Activated T-helper 1 cell treated with anti-CD3 and anti-CD28 coated beads, Interleukin-2, amount 50 U/mL, for 16 hours (primary cell): ENCODE measurements at places on chromosomes 16 and 17.

GRCh38 chr17:44547625-44548267 lies 9.5 kb upstream of the FZD2 start:
- no peak for DNase-seq

DNA sequence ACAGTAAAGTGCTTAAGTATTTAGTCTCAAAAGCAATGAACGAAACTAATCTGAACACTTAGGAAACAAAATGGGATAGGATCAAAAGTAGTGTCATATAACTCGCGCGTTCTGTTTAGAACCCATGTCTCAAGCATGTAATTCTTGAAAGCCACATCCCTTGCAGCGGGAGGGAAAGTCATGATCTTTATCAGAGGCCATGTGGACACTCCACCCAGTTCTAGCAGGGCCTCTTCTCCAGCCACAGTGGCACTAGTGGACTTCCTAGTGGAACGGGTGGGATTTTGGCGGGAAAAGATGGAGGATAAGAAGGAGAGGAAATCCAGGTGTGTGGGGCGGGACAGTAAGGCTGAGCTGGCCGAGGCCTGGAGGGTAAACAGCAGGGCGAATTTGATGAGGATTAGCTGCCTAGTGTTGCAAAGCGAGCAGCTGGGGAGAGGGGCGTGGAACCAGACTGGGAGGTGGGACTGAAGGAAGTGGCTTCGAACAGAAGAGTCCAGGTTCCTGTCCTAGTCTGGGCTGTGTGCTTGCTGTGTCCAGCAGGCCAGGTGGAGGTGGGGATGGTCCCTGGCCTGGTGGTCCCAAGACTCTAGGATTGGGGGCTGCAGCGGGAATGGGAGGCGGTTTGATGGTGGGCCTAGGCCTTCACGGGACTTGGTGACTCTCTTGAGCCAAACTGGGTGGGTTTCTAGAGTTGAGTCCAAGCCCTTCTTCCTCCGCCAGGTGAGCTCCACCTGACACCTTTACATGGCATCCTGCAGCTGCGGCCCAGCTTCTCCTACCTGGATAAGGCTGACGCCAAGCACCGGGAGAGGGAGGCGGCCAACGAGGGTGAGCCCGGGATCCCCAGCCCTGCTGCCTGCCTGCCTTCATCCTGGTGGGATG lies 15.9 kb downstream of the POLR3E start:
- no peak for DNase-seq

- no peak for DNase-seq
Observed at GRCh38 chr16:66267292-66268014, 99.0 kb upstream of the CDH5 start.

- no peak for DNase-seq
Observed at GRCh38 chr17:41814195-41814594, 1.4 kb downstream of the FKBP10 start.

- DNase-seq: no peak
Observed at GRCh38 chr17:17580662-17581470, 10.6 kb downstream of the PEMT start.

DNA sequence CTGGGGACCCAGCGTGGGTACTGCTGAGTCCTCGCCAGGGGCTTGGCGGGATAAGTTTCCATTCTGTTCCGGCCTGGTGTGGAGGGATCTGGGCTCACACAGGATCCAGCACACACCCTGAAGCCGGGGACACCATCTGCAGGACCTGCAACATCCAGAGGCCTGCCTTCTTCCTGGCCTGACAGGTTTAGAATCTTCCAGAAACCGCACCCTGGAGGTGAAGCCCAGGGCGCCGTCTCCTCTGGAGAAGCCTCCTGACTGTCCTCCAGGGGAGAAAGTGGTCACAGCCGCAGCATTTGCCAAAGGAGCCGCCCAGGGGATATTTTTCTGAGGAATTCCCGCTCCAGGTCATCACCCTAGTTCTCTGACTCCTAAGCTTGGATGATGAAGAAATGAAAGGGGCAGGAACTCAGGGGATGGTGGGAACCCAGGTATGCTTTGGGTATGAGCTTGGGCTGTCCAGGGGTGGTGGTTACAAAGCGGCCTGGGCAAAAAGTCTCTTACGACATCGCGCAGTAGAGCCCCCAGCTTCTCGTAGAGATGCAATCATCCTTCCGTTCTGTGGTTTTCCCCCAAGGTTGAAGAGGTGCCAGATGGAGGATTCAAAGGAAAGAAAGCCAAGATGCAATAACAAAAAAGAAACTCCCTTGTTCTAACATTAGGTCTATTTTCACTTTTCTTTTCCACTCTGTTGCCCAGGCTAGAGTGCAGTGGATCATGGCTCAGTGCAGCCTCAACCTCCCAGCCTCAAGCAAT lies 9.1 kb upstream of the CRISPLD2 start:
- no peak for DNase-seq

- no peak for DNase-seq
Observed at GRCh38 chr16:50644729-50645128, 36.4 kb downstream of the SNX20 start.

DNA sequence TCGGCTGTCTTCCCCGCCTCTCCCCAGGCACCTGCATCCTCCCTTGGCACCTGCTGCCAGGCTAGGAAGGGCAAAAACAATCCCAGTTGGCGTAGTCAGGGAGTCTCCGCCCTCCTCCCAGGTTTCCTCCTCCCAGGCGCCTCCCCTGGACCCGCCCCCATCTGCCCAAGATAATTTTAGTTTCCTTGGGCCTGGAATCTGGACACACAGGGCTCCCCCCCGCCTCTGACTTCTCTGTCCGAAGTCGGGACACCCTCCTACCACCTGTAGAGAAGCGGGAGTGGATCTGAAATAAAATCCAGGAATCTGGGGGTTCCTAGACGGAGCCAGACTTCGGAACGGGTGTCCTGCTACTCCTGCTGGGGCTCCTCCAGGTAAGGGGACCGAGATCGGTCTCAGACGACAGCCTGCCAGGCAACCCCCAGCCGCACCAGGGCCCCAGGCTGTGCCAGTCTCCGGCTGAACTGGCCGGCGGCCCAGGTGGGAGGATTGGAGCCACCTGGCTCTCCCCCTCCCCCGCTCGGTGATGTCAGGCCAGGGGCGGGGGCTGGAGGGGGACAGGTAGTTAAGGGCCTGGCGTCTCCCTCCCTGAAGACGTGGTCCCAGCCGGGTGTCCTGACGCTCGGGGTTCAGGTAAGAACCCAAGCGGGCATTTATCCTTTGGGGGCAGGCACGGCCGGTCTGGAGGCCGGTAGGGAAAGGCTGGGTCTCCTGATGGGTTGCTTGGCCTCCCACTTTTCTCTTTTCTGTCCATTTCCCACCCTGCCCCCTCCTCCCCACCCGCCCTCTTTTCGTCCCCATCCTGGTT lies at the start of gene GRB7:
Gene GRB7, plus strand, starts transcription at position 179 of the 808 bp plus-strand sequence. CDS start 4,364 bp downstream, outside the sequence.
- DNase-seq: no peak

DNA sequence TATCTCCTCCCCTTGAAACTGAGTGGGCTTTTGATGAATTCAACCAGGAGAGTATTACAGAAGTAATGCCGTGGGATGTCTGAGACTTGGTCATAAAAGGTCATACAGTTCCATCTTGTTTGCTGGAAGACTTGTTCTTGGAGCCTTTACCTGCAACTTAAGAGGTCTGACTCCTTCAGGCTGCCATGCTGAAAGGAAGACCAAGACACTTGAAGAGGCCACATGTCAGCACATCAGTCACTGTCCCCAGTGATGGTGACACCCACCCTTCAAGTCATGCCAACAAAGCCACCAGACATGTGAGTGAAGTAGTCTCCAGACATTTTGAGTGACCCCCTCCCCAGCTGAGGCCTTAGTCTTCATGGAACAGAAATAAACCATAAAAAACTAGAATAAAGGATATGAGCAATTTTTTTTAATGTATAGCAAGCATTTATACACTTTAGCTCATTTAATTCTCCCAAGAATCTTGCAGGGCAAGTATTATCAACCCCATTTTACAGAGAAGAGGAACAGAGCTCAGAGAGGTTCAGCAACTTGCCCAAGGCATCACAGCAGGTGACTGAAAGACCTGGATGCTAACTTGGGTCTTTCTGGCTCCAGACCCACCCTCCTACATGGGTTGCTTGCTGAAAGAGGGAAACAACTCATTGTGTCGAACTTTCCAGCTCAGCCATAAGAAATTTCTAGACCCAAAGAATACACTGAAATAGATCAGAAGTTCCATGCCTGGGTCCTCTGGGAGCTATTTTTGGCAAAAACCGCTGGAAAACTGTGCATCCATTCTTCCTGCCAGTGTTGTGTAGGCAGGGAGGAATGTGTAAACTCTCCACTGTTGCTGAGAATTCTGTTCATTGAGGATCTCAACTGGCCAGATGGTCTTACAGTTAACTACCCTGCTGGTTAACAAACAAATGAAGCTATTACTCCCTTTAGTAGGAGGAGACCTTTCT lies 38.1 kb downstream of the SOCS1 start:
- no peak for DNase-seq

DNA sequence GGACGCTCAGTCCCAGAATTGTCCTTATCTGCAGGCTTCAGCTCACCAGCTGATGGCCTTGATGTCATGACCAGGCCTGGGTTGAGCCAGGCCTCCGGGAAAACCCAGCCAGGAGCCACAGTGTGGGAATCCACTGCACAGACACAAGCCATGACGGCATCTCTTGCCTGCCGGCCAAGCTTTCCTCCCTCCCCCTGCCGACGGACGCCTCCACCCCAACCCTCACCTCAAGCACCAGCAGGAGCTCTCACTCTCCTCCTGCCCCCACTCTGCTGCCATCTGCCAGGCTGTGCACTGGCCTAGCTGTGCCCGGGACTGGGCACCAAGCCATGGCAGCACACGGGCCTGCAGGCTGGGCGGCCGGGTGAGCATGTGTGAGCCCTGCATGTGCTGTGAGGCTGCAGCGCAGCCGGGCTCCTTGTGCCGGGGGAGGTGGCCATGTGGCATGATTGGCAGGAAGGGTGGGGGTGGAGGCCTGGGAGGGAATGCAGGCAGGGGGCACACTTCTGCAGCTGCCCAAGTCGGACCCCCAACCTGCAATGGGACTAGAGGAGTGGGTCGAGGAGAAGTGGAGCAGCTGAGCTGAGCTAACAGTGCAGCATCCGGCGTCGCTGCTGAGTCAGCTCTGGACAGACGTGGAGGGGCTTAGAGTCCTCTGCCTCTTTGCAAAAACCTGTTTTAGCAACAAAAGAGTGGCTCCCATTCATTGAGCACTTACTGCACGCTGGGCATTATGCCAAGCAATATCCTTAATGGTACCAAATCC lies 268.5 kb downstream of the CBLN1 start:
- DNase-seq: no peak

DNA sequence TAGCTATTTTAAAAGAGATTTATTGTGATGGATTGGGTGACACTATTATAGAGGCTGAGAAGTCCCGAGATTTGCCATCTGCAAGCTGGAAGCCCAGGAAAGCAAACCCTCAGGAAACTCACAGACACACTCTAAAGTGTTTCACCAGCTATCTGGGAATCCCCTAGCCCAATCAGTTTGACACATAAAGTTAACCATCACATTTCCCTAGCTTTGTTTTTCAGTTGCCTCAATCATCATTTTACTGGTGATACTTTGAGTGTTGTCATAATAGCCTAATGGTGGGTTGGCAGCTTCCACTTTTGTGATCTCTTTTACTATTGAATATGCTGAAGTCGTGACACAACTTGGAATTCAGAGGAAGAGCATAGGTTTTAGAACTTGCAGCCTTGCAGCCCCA lies 1.8 kb downstream of the SGF29 start:
- no peak for DNase-seq
